ENCODE measurements at places on chromosomes 7 and 10.

GRCh38 chr10:36263871-36264270 is 621.8 kb upstream of the FZD8 start:
- DNase-seq = no peak

GRCh38 chr10:95308389-95309302 is 17.8 kb upstream of the PDLIM1 start:
- peak; percentile 98 for DNase-seq

GRCh38 chr7:66886152-66886551 is 34.9 kb upstream of the TMEM248 start:
- DNase-seq = no peak

DNA sequence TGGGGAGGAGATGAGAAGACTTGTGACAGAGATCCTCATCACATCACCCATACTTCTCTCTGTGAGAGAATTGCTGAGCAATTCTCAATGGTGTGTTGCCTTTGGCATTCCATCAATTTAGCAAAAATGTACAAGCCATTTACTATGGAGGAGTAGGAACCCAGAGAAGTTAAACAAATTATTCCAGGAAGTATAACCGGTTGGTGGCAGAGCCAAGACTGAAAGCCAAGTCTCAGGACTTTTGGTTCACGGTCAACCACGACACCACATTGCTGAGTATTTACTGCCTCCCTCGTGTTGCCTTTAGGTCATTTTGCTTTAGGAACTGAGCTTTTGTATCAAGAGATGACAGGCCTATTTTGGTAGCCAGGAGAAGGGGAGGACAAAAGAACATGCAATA is 88.0 kb upstream of the ELMO1 start:
- no peak for DNase-seq

DNA sequence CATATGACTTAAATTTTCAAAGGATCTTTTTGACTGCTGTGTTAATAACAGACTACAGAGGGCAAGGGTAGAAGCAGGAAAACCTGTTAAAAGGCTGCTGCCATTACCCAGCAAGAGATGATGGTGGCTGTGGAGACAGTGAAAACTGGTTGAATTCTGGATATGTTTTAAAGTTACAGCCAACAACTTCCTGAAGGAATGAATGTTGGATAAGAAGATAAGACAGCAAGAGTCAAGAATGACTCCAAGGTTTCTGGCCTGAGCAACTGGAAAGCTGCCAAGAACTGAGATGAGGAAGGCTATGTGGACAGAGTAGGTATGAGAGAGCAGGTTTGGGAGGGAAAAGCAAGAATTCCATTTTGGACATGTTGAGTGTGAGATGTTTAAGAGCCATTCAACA is 19.1 kb downstream of the CNOT4 start:
- peak; percentile 24 for DNase-seq

DNA sequence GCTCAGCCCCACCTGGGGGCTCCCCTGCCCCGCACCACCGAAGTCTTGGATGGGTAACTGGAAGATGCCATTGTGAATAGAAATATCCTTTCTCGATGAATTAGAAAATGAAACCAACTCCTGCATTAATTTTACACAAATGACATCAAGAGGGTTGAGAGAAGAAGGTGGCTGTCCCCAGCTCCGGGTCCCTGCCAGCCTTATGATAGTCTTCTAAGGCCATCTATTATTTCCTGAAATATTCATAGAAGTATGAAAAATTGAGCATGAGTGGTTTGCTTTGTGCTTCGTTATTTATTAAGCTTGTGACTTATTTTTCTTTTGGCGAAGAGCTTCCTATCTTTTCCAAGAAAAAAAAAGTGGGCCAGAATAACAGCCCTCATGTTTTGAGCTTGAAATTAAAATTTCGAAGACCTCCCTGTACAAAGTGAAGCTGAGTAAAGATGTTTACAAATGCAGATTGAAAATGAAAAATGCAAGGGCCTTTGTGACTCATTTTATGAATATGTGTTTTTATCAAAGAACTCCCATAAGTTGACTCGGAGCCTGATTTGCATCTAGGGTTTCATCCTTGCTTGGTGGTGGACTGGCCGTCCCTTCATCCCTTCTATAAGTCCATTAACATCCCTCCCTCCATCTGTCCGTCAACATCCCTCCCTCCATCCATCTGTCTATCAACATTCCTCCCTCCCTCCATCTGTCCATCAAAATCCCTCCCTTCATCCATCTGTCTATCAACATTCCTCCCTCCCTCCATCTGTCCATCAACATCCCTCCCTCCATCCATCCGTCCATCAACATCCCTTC is 20.5 kb upstream of the CFAP46 start:
- DNase-seq = peak; percentile 6

GRCh38 chr7:117819558-117819957 is 53.7 kb downstream of the CTTNBP2 start:
- DNase-seq = no peak

DNA sequence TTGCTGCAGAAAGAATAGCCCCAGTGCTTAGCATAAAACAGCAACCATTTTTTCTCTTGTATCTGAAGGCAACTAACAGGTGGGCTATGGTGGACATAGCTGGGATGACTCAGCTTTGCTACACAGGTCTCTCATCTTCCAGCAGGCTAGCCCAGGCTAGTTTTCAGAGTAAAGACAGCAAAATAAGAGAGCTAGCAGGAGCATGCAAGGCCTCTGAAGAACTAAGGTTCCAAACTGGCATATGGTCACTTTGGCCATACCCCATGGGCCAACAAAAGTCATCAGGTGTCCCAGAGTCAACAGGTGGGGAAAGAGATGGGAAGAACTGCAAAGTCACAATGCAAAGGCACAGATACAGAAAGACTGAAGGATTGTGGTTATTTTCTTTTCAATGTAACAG is 571.6 kb upstream of the MGMT start:
- DNase-seq = no peak

GRCh38 chr10:48604991-48605508 is at the start of gene ARHGAP22:
ARHGAP22 (minus strand) TSS chr10:48605073; CDS start chr10:48604796, 277 bp downstream.
- DNase-seq = peak; percentile 52

GRCh38 chr10:24821986-24822385 is 98.3 kb upstream of the ARHGAP21 start:
- DNase-seq = no peak

DNA sequence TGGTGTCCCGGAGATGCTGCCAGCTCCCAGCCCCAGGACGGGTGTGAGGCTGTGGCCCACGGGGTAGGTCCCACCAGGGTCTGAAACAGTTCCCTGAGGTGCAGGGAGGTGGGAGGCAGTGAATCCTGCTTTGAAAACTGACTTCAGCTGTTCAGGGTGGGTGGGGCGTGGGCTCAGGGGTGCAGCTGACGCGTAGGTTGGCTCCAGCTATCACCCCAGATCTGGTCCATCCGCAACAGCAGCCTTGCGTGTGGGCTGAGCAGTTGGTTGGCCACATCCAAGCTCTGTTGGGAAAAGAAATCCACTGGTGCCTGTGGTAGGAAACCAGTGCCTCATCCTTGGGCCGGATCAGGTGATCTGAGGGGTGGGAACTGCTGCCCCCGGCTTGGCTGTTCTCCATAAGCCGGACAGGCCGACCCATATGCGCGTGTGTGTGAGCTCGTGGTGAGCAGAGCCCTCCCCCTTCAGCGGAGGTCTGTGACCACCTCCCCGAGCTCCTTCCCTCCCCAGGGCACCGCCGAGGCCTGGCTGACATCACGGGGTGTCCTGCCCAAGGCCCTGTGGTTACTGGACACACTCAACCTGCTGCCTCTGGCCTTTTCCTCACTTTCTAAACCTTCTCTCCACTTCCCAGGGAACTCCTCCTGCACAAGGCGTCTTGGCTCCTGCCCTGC is 15.4 kb upstream of the FAM20C start:
- DNase-seq = no peak

DNA sequence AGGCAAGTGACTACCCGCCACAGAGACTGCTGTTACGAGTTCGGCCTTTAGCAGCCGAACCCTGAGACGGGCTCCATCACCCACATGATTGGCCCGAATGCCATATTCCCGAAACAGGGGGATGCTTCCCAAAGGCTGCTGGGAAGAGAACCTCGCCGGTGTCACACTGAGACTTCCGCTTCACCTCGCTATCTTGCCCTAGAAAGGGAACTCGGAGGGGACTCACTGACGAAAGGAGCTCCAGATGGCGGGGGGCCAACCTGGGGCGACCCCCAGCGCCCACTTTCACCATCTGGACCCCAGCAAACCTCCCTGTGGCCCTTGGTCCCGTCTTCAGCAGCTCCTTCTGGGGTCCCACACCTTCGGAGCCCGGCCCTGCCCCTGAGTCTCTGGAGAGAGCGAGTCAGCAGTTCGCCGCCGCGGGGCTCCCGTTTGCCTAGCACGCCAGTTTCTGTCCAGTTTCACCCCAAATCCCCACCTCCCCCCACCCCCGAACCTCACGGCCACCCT is 529 bp downstream of the HPS1 start:
- DNase-seq = peak; percentile 33

DNA sequence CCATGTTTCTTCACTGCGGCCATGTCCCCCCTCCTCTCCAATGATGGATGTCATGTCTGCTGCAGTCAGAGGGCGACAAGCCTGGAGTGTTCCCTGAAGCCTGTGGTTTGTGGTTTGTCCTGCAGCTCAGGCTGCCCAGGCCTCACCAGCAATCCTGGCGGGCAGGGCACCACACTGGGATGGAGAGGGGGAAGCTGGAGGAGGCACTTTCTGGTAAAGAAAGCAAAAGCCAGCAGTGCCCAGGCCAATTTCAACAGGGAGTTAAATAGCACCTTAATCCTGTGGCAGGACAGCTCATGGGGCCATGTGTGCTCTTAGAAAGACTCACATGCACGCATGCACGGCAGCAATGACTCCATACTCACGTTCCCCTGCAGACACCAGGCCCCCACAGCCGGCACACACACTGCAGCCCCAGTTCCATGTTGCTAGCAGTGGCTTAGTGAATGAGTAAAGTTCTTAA is 158.3 kb downstream of the EGFR start:
- DNase-seq = no peak

- peak; percentile 26 for DNase-seq
Measured at GRCh38 chr10:99431190-99431760, 851 bp upstream of the GOT1 start.

DNA sequence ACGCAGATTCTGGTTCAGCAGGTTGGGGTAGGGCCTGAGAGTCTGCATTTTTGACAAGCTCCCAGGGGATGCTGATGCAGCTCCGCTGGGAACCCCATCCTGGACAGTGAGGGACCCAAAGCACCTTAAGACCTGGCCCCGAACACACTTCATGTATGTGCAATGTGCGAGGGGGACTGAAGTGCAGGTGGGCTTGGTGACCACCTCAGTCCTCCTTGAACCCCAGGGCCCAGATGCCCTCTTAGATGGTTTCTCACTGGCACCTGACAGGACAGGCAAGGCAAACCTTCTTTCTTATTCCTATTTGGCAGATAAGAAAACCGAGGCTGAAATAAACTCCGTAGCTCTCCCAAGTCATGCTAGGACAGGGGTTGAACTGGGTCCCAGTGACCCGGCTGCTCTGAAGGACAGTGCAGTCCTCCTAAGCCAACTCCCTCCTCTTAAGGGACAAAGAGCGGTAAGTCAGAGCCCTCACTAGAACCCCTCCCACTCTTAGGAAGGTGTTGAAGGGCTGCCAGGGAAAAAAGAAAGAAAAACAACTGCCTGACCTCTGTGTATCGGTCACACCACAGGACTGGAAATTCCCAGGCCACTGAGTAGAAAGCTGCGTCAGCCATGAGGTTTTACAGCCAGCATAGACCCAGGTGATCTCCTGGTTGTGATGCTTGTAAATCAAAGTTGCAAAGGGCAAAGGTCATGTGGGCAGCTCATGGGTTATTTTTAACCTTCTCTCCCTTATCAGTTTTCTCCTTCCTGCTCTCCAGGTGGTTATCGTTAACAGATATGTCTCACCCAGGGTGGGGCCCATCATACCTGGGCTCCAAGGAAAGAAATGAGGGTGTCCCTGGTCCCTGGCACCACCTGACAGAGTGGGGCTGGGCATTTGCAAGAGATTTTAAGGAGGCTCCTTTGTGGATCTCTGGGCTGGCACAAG is 90.9 kb upstream of the SMNDC1 start:
- DNase-seq = peak; percentile 98

DNA sequence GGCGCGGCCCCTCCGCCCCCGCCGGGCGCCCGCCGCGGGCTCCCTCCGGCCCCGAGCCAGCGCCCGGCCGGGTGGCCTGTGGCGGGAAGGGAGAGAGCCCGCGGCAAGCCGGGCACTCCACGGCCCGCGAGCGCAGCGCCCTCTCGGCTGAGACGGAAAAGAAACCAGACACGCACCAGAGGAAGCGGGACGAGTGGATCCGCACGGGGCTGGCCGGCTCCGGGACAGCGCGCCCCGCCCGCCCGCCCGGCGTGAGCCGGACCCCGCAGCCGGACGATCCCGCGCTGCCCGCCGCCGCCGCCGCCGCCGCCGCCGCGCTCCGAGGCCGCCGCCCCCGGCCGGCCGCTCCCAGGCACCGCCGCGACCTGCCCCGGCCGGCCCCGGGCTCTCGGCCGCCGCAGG is 300 bp downstream of the ARHGAP21 start:
- DNase-seq = peak; percentile 31

DNA sequence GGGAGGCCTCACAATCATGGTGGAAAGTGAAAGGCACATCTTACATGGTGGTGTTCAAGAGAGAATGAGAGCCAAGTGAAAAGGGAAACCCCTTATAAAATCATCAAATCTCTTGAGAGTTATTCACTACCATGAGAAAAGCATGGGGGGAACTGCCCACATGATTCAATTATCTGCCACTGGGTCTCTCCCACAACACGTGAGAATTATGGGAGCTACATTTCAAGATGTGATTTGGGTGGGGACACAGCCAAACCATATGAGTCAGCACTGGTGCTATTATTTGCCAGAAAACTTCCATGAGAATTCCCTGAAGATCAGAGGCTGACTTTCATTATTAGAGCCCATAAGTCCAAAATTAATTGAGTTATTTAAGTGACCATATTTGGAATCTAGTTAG is 1001.2 kb upstream of the POT1 start:
- no peak for DNase-seq

- no peak for DNase-seq
Measured at GRCh38 chr10:14562218-14563075, 212.2 kb downstream of the FAM107B start.

- DNase-seq = no peak
Measured at GRCh38 chr7:2928256-2928612, 84.1 kb upstream of the GNA12 start.

GRCh38 chr10:130339091-130339490 is 202.9 kb downstream of the GLRX3 start:
- no peak for DNase-seq

- peak; percentile 9 for DNase-seq
Measured at GRCh38 chr10:96556003-96556402, 30.8 kb downstream of the TM9SF3 start.

GRCh38 chr7:38928506-38928905 is 19.5 kb upstream of the VPS41 start:
- no peak for DNase-seq

DNA sequence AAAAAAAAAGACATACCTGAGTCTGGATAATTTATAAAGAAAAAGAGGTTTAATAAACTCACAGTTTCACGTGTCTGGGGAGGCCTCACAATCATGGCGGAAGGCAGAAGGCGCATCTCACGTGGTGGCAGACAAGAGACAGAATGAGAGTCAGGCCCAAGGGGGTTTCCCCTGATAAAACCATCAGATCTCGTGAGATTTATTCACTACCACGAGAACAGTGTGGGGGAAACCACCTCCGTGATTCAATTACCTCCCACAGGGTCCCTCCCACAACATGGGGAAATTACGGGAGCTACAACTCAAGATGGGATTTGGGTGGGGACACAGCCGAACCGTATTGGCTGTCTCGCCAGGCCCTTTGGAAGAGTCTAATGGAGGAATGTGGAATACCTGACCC is 9.0 kb upstream of the MAFK start:
- no peak for DNase-seq
